ENCODE measurements at places on chromosomes 6 and 20. TPM values are rescaled to one million over a fixed set of nuclear protein-coding genes. Genes with fewer than 3 reads are reported as not detected.

DNA sequence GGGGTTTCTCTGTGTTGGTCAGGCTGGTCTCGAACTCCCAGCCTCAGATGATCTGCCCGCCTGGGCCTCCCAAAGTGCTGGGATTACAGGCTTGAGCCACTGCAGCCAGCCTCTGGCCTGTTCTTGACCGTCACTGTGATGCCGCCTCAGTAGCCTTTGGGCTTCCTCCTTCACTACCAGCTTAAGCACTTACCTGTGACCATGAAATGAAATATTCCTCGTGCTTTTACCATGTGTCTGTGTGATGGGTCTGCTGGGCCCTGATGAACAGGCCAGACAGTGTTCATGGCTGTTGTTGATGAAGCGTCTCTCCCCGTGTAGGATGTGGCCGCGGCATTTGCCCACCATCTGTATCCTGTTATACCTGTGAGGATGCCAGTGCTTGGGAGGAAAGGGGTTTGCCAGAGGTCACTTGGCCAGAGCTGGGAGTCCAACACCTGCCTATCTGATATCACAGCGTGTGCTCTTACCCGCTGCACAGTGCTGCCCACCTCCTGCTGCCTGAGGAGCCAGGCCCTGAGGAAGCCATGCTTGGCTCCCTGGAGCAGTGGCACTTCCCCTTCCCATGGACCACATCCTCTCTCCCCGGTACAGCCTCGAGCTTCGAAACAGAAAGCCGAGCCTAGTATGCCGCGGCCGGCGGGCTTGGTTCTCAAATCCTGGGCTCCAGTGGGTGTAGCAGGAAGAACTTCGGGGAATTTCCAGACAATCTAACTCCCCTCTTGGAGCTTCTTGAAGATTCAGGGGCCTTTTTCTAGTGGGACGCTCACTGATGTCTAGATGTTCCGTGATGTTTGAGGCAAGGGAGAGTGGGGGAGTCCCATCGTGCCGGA lies 167.9 kb downstream of the ZDHHC14 start:
- H3K27me3 ChIP-seq = no peaks in the 10 kb centered on the region
- H3K36me3 ChIP-seq = 0 out of 2 replicates have a peak, but pooled peaks cover 1% of the 10 kb centered on the region
- H3K4me1 ChIP-seq = no peaks in the 10 kb centered on the region
- H3K27ac ChIP-seq = no peak overlapping the region

GRCh38 chr6:122696079-122696478 lies 83.4 kb upstream of the FABP7 start:
- no peak overlapping the region for H3K4me3 ChIP-seq
- no peaks in the 10 kb centered on the region for H3K27me3 ChIP-seq
- DNase-seq = no peak
- H3K36me3 ChIP-seq = no peaks in the 10 kb centered on the region

DNA sequence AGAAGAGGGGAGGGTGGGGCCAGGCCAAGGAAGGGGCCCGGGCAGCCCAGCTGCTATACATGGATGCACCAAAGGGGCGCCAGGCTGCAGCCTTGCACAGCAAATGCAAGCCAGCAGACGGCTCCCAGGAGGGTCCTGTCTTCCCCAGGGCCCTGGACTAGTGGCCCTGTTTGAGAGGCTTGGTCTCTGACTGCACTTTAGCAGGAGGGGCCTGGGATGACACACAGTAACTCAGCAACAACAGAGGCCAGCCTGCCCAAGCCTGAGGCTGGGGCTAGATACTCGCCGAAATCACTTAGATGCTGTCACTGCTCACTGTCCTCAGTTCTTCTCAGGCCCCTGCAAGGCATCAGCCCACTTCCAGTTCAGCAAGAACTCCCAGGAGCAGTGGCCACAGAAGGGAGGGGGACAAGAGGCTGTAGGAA lies 73.5 kb downstream of the TRAM2 start:
- H3K27me3 ChIP-seq = no peaks in the 10 kb centered on the region
- peaks cover 30% of the 10 kb centered on the region for H3K4me1 ChIP-seq
- DNase-seq = no peak

Gene PRELID3B
- total RNA-seq = 42.6 TPM

Gene MRPL14
- total RNA-seq = 178 TPM

All from HepG2 (cell line).